ENCODE measurements at places on chromosomes 16 and 17. TPM values are rescaled to one million over a fixed set of nuclear protein-coding genes. Genes with fewer than 3 reads are reported as not detected.

Gene ABCC11
- total RNA-seq, result 0.54 TPM

Gene DRC3
- total RNA-seq, result 2.4 TPM

Gene CD300A
- 0.71 TPM for total RNA-seq

Gene DUSP3
- total RNA-seq, result 29.6 TPM

GRCh38 chr16:25148568-25149215, 37.1 kb downstream of the LCMT1 start:
- no peak for DNase-seq

DNA sequence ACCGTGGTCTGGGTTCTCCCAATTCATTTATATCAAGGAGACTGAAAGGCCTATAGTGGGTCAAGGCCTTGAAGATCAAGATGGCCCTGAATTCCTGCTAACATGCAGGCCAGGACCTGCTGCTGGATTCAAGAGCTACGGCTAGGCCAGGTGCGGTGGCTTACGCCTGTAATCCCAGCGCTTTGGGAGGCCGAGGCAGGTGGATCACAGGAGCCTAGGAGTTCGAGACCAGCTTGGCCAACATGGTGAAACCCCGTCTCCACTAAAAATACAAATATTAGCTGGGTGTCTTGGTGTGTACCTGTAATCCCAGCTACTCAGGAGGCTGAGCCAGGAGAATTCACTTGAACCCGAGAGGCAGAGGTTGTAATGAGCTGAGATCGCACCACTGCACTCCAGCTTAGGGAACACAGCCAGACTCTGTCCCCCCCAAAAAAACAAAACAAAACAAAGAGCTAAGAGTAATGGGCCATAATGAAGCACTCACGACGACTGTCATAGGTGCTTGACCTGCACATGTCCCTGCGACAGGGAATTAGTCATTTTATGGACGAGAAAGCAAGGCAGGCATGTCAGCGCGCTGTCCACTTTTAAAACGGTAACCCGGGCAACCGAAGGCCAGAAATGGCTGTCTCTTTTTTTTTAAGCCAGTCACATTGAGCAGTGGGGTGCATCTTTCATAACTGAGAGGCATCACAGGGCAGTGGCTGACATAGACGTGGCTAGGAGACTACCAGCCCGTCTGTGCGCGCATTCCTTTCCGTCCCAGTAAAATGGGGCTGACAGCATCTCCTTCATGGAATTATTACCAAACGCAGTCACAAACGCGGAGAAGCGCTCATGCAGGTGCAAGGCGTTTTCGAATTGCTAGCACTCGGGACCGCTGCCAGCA, 1.0 kb upstream of the FBRS start:
- no peak for DNase-seq

GRCh38 chr17:82497483-82498405, 21.8 kb upstream of the FOXK2 start:
- no peak for DNase-seq

DNA sequence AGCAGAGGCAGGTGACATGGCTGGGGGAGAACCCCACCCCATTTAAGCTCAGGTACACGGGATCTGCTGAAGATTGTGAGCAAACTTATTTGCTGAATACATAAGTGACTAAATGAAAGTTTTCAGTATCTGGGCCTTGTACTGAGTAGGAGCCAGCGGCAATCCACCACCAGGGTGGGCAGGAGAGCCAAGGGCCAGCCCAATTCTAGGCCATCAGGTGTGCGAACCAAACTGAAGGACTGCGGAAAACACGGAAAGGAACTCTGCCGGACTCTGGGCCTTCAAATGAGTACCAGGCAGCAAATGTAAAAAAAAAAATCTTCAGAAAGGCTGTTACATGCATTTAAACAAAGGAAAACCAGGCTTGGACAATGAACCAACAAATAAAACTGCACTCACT, 19.7 kb downstream of the ARHGAP17 start:
- no peak for DNase-seq

DNA sequence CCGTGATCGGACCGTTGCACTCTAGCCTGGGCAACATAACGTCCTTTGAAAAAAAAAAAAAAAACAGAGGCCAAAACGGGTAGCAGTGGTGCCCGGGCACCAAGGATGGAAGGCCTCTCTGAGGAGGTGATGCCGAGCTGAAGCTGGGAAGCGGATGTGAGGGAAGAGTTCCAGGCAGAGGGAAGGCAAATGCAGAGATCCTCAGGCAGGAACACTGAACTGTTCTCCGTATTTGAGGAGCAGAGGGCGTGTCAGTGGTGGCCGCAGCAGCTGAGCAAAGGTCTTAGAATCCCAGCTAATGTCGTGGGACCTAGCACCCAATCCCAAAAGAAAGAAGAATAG, 656 bp upstream of the KCTD13 start:
- no peak for DNase-seq

DNA sequence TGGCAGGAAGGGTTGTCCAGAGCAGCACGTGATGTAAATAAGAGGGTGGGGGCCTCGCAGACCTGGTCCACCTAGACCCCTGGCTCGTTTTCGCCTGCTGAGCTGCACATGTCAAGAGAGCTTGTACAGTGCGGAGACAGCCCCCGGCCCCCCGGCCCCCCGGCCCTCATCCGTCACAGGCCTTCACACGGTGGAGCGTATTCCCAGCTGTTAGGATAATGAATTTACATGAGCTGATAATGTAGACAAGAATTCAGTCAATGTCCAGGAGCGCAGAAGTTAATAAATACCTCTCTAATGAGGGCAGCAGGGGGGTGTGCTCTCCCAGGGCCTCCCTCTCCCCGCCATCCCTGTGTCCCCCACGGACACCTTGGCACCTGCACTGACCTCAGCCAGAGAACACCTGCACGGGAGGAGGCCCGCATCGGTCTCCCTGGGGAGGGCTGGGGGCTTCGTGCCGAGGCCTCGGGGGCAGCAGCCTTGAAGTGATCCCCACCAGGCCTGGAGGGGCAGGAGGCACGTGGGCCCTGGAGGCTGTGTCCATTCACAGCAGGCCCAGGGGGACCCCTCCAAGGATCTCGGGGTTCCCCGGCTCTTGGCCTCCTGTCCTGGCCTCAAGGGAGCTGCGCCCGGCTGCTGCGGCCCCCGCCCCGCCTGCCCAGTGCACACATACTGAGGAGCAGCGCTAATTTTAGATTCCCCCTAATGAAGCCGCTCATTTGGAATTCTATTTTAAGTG, 14.6 kb downstream of the GSE1 start:
- DNase-seq, result no peak

GRCh38 chr17:62821189-62822079, 13.3 kb upstream of the MARCHF10 start:
- DNase-seq, result no peak

DNA sequence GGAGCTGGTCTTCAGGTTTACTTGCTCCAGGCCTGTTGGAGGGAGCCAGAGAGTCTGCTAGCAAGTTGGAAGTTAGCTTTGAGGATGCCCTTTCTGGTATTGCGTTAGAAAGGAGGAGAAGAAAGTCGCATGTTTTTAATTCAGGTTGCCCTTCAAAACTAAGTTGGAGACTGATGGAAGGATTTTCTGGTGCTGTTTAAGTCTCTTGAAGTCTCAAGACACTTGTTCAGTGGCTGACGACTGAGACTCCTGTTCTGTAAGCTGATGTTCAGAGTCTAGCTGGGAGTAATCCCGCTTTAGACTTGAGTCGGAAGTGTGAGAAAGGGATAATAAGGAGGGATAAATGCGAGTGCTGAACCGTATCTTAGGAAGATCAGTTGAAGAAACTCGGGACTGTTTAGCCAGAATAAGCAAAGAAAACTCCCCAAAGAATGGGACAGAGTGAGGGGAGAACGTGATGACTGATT, 740 bp downstream of the AATF start:
- no peak for DNase-seq

All from HCT116 (cell line).